ENCODE measurements at places on chromosomes 12 and 14.

DNA sequence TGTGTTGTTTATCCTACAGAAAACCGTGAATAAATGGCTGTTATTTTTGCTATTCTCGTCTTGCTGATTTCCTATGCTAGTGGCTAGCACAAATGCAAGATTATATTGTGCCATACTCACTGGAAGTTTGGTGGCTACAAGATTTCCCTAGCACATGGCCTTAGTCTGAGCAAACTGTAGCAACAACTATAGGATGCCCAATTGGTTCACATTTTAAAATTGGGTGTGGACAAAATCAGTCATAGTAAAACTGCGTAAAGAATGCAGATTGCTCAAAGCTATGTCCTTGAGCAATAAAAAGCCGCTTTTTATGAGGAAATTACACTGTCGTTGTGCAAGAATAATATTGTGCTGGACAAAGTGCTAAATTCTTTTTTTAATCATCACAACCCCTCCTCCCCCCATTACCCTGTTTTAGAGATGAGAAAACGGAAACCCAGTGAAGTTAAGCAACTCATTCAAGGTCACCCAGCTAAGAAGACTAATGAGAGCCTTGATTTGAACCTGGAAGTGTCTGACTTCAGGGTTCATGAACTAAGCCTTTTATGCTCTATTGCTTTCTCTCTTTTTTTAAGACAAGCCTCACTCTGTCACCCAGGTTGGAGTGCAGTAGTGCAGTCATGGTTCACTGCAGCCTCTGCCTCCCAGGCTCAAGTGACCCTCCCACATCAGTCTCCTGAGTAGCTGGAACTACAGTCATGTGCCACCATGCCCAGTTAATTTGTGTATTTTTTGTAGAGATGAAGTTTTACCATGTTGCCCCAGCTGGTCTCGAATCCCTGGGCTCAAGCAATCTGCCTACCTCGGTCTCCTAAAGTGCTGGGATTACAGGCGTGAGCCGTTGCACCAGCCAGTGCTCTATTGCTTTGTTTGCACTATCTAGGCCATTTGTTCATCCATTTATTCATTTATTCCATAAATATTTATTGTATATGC is 73.6 kb downstream of the SRGAP1 start:
- DNase-seq: no peak

GRCh38 chr12:43988838-43989560 is 153.1 kb downstream of the TMEM117 start:
- no peak for DNase-seq

DNA sequence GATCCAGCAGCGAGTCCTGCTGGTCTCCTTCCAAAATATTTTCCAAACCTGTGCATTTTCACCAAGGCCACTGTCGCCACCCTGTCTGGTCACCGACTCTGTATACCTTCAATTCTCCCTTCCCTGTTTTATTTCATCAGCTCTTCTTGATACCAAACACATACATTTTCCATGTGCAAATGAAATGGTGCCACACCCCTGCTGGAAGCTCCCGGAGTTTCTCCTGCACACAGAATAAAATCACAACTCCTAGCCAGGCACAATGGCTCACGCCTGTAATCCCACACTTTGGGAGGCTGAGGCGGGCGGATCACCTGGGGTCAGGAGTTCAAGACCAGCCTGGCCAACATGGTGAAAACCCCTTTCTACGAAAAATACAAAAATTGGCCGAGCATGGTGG is 14.0 kb downstream of the VSIG10 start:
- DNase-seq: no peak

GRCh38 chr12:120538281-120539156 is 4.4 kb downstream of the RNF10 start:
- no peak for DNase-seq

GRCh38 chr12:98422812-98423211 is 92.6 kb upstream of the TMPO start:
- no peak for DNase-seq

- DNase-seq: no peak
These were observed 197.1 kb upstream of the RASSF8 start for GRCh38 chr12:25761356-25761755.

DNA sequence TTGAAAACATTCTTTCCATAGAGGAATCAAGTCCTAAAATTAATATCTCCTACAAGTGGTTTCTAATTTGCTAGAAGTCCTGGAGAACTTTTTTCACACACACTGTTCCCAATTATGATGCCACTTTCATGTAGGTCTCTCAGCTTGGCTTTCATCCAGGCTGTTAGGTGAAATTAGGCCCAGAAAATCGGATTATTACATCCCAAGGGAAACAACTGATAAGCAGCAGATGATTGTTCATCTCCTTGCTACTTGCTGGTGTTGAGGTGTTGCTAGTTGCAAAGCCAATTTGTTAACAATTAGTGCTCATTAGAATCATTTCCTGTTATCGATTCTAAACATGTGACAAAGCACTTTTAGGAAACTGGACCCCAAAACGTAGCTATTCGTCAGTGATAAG is 248.0 kb downstream of the PDZRN4 start:
- no peak for DNase-seq

- DNase-seq: no peak
These were observed 211.0 kb downstream of the IPO8 start for GRCh38 chr12:30484658-30485057.

DNA sequence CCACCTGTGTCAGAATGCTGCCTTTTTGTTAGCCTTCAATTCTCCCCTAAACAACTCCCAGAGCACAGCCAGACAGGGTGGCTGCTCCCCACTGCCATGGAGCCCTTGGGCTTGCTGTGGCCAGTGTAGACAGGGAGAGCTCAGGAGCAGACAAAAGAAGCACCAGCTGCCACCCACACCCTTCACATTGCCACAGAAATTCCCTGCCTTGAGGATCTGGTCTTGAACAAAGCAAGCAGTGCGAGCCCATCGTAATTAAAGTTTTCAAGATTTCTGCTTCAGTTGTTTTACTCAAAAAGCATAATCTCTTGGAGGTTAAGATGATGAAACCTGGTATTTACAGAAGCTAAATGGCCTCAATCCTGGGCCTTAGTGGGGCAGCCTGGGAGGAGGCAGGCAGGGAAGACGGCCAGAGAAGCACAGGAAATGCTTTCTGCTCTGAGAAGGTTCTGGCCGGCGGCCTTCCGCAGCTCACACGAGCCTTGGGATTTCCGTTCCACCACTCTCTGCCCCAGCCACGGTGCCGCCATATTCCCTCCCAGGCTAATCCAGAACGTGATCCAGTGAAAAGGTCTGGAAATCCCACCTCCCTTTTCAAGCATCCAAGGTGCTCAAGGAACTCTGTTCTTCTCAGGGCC is 535.2 kb downstream of the BCL11B start:
- DNase-seq: no peak

All from activated B cell treated with CpG ODN at 0.5 μM for 24 hours (primary cell).